ENCODE measurements at places on chromosomes 1 and 21.

DNA sequence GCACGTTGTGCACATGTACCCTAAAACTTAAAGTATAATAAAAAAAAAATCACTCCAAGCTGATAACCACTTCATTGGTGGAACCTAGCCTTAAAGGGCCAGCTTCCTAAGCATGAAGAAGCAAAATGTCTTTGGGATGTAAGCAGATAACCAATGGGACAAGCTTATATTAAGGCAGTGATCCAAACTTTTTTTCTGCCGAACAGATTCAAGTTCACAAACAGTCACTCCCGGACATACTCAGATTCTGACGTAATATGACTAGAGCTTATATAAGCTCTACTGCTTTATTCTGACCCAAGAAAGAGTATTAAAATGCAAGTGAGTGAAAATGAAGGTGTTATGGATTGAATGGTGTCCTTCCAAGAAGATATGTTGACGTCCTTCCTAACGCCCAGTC is 44.9 kb upstream of the HIVEP3 start:
- no peak for DNase-seq

DNA sequence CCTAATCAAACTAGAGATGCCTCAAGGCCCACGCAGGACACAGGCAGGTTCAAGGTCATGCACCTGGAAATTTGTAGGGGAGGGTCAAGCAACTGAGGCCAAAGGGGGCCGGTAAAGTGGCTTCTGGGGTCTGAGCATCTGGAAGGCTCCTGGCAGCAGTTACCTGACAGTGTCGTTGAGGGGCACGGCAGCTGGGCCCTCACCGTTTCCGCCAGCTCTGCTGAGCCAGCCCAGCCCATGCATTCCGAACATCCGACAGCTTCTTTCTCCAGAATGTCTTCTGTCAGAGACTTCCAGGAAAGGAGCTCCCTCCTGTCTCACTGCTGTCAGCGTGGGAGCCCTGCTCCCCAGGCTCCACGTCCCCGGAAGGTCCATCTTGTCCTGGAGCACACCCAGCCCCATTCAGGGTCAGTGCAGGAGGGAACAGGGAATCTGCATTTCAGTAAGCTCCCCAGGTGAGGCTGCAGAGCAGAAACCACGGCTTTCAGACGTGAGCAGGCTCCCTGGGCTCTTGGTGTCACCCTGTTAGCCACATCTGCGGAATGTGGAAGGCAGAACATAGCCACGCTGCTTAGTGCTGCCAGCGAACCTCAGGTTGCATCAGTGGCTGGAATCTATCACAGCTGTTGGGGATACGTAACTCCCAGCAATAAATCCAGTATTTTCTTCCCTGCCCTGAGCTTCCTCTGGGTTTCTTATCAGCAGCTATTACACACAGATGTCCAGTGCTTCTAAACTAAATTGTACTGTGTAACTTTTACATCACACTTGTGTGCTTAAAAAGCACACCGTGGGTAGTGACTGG is 36.3 kb upstream of the FAM3B start:
- no peak for DNase-seq

- DNase-seq, result no peak
Observed at GRCh38 chr21:25967181-25967900, 203.2 kb downstream of the APP start.

DNA sequence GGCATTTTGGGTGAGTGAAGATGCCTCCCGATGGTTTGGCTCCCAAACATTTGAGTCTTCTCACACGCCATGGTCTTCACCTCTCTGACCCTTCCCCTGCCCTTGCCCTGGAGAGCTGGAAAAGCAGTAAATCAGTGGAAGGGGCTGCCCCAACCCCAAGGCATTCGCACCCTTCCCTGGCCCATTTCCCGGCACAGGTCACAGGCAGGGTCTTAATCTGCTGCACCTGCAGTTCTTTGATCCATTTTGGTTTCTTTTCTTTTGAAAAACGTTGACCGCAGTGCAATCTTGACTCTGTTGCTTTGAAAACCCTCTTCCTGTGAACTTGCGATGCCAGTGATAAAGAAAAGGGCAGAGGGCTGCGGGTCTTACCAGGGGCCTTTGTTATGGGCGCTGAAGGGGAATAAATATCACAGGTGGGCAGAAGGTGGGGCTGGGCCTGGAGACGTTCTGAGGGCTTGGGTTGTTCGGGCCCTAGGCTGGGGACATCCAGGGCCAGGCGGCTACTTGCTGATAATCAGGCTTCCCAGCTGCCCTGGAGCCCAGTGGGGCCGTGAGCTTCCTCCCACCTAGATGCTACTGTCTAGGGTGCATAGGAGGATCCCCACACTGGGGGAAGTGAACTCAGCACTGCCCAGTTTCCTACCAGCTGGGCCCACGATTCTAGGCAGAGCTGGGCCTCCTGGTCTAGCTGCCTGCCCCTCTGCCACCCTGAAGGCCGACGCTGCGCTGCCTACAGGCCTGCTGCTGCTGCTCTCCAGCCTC is 38.6 kb upstream of the EPS8L3 start:
- no peak for DNase-seq

- DNase-seq, result no peak
Observed at GRCh38 chr1:34685225-34685624, 69.6 kb upstream of the GJB5 start.

- DNase-seq, result no peak
Observed at GRCh38 chr1:99645699-99646531, at the start of gene PALMD. TSS of gene PALMD (plus strand) at chr1:99646113. CDS start at chr1:99646318, 205 bp downstream.

DNA sequence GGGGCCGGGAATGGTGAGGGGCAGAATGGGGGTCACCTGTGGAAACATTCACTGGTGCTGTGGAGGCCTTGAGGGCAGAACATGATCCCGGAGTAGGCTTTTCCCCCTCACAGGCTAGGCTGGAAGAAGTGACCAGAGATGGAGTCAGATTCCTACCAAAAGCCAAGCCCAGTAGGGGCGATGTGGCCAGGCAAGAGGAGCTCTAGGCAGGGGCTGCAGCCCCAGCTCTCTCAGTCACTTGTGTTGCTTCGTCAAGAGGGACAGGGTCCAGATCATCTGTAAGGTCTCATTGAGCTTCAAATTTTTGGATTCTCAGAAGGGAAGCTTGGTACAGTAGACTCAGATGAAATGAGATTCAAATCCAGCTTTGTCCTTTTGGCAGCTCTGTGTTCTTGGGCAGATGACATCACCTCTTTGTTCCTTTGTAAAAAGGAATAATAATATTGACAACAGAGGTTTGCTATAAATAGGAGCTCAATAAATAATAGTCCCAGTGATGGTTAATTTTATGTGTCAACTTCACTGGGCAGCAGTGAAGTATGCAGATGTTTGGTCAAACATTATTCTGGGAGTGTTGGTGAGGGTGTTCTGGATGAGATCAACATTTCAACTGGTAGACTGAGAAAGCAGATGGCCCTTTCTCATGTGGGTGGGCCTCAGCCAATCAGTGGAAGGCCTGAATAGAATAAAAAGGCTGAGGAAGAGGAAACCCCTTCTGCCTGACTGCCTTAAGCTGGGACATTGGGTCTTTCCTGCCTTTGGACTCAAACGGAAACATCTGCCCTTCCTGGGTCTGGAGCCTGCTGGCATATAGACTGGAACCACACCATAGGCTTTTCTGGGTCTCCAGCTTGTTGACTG is 324.7 kb upstream of the USP24 start:
- DNase-seq, result no peak

DNA sequence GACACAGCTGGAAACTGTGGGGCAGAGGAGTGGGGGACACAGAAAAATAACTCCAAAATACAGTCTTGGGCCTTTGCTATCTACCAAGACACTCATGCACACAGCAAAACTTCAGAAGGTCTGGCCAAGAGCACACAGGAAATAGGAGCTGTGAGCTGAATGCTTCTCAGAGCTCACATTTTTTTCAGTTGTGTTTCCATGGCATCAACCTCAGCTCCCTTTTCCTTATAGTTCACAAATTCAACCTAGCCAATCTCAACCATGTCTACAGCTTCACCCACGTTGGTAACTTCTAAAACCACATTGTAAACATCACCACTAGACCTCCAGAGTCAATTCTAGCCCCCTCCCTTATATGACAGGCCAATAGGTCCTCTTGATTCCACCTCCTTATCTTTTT is 19.6 kb upstream of the SYNJ1 start:
- DNase-seq, result no peak

- DNase-seq, result no peak
Observed at GRCh38 chr1:172585861-172586260, 52.9 kb downstream of the SUCO start.

DNA sequence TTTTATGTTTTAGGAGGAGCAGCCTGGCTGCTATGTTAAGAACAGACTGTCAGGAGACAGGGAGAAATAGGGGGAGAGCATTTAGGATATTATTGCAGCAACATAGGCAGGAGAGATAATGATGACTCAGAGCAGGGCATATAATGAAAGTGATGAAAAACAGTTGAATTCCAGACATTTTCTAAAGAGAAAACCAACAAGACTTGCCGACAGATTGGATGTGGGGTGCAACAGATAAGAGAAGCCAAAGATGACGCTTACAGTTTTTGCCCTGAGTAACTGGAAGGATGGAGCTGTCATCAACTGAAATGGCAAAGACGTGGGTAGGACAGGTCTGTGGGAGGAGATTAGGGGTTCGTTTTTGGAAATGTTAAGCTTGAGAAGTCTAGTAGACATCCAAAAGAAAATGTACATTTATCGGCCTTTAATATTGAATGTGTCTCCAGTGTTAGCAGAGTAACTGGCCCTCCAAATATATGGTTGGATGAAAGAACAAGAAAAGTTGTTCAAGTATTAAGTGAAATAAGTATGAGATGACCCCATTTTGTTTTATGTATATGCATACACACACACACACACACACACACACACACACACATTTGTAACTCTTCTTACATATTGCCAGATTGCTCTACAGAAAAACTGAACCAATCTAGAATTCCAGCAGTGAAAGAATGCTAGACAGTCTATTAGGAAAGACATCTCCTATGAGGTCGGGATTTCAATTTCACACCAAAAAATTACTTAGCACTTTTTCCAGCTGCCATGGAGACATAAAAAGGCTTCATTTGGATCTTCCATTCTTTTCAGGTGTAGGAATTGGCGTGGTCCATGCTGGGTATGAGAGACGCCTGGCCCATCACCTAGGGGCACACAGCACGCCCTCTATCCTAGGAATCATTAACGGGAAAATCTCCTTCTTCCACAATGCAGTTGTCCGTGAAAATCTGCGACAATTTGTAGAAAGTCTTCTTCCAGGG is 17.2 kb downstream of the DNAJC16 start:
- DNase-seq, result no peak

GRCh38 chr1:204961765-204962419 is 81.1 kb upstream of the CNTN2 start:
- DNase-seq, result no peak

DNA sequence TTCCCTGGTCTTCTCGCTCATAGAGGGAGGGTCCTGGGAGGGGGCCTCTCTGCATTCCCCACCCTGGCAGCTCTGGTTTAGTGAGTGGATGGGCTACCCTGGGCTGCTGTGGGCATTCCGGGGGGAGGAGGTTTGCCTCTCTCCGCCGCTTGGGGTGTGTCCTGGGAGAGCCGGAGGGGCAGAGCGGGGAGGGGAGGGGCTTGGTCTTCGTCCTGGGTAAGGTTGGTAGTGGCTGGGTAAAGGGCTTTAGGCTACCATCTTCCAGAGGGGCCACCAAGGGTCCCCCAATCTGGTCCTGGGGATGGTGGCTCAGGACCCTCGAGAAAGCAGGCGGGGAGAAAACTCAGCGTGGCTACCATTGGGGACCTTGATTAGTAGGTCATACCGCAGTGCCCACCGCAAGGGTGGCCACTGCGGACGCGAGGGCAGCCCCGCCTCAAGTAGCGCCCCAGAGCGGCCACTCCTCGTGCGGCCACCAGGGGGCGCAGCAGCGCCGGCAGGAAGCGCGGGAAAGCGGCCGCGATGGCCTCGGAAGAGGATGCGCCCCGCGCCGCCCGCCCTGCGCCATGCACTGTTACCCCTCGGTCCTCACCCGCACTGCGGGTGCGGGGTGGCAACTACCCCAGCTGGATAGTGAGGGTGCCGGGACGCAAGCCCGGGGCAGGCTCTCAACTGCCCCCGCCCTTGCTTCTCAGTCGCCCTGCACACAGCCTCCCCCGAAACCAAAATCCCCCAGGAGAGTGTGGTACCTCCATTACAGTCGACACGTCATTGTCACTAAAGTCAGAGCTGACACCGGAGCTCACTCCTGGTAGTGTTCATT is 44.1 kb upstream of the SLC25A33 start:
- no peak for DNase-seq

DNA sequence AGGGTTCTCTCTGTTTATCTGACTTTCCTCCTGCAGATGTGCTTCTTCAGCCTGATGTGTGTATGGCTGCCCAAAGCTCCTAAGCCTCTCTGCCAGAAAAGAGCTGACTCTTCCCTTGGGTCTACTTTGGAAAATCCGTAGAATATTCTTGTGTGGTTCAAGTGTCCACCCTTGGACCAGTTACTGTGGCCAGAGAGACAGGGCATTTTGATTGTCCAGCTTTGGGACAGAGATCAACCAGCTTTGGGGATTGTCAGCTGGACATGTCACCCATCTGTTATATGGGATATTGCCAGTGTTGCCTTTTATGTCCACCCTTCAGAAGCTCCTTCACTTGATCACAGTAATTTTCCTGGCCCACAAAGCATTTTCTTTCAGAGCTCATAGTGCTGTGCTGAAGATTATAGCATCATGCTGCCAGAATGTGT is 126.2 kb upstream of the L1TD1 start:
- DNase-seq, result no peak

DNA sequence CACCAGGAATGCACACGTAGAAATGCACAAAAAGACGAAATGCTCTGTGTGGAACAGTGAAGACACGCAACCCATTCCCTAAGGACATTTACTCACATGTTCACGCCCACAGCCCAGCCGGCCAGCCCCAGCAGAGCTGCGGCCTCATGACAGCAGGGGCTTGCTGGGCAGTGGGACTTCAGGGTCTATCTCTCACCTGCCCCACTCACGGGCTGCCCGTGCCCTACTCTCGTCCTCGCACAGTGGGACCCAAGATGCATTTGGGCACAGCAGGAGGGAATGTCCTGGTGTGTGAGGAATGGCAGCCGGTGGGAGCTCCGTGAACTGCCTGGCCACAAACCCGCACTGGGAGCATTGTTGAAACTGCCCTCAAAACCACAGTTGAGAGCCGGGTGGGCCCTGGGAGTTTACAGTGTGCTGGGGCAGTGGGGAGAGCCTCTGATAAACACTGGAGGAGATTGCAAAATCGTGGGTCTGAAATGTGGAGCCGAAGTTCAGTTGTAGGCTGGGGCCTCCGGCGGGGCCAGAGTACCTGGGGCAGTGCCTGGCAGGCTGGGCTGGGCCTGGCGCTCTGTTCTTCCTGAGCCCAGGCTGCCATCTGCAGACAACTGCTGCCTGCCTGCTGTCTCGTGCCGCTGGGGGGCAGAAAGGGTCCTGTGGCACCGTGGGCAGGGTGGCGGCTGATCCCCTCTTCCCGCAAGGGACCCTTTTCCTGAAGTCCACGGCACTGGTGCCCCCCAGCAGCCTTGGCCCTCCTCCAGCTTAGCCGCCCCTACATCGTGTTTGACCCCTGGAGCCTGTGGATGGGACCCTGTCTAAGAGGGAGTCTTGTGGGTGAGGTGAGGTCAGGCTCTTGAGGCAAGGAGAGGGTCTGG is 20.7 kb upstream of the POFUT2 start:
- no peak for DNase-seq

- no peak for DNase-seq
Observed at GRCh38 chr1:184802354-184803179, 47.9 kb upstream of the EDEM3 start.
